Non-pigmented ciliary epithelial cell (primary cell): ENCODE measurements at places on chromosomes 7 and 10.
A peak's percentile ranks its signal among the peaks of the same experiment; 100 is the strongest.

DNA sequence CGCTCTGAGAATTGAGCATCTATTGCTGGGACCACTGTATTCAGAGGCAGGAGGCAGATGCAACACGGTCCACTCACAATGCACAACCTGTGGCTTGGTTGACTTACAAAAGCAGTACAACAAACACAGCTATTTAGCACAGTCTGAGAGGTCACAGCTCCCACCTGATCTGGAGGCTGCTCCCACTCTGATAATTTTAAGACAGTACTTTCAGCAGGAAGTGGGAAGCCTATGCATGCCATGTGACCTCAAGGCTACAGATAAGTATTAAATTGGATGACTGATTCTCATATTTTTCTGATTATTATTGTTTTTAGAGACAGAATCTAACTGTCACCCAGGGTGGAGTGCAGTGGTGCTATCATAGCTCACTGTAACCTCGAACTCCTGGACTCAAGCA is 659.3 kb downstream of the PARD3 start:
- DNase-seq, result no peak

DNA sequence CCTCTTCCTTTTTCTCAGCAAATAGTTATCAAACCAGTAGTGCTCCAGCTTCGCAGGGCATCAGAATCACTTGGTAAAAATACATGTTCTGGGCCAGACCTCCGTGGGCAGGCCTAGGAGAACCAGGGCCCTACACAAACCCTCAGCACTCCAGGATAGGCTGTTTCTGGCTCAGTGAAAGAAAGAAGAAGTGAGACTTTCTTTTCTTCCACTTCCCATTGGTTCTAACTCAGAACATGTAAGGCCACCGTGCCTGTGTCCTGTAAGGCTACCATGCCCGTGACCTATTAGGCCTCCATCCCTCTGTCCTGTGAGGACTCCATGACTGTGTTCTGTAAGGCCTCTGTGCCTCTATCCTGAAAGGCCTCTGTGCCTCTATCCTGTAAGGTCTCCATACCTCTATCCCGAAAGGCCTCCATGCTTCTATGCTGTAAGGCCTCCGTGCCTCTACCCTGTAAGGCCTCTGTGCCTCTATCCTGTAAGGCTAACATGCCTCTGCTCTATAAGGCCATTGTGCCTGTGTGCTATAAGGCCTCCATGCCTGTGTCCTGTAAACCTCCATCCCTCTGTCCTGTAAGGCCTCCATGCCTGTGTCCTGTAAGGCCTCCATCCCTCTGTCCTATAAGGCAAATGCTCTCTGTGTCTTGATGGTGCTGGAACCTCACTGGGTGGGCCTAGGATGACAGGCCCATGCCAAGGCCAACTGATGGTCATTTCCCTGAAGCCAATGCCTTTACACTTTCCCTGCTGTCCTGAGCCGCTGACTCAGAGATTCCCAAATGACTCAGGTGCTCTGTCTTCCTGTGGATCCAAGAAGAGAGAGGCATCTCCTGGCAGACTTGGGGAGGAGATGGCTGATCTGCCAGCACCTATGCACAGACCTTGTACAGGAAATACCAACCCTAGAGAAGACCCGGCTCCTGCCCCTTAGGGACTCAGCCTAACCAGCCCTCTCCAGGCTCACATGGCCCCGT is 96.6 kb upstream of the CACUL1 start:
- DNase-seq, result no peak

DNA sequence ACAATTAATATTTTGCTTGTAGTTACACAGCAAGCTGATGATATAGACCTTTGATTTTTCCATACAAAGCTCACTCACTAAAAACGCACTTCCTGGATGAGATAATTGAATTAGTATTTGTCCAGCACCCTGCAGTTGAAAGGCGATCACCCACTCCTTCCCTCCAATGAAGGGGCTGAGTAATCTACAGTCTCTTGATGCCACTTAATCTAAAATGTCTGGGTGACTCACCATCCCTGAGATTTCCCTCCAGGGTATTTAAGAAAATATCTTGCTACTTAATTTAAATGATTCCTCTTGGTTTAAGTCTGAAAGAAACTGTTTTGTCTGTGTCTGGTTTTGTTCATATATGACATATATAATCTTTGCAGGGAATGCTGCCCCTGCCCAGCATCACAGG is 515.3 kb downstream of the GRID1 start:
- DNase-seq, result no peak

- DNase-seq, result no peak
Observed at GRCh38 chr10:16803464-16803863, 13.8 kb downstream of the RSU1 start.

DNA sequence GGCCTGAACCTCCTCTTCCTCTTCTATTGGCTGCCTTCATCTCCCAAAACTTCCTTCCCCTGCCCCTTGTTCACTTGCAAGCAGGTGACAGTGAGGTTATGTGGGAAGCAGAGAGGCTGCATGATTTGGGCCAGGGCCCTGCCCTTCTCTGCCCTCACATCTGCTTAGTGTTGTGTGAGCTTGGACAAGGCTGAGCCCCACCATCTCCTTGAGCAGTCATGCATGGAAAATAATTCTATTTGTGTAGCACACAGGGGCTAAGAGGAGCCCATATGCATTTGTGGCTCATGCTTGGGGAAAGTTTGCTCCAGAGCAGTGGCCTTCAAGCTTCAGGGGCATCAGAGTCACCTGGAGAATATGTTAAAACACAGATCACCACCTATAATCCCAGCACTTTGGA is 26.8 kb upstream of the AQP1 start:
- DNase-seq, result no peak

- DNase-seq, result no peak
Observed at GRCh38 chr10:79561257-79561656, 1.1 kb upstream of the SFTPA2 start.

DNA sequence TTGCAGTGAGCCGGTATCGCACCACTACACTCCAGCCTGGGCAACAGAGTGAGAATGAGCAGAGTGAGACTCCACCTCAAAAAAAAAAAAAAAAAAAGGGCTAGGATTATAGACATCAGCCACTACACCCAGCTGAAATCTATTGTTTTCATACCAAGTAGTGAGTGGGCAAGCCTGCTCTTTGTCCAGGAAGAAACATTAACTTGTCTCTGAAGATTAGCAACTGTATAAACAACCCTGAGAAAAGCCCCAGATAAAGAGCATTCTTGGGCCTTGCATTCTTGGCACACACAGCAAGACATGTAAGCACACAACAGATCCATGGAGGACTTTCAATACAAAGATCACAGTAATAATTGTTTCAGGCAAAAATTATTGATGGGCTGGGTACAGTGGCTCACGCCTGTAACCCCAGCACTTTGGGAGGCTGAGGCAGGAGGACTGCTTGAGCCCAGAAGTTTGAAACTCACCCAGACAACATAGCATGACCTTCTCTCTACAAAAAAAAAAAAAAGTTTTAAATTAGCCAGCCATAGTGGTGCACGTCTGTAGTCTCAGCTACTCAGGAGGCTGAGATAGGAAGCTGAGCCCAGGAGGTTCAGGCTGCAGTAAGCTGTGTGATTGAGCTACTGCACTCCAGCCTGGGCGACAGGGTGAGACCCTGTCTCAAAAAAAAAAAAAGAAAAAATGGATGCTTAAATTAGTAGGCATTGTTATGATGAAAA is 4.4 kb downstream of the PSPH start:
- DNase-seq, result peak; percentile 88

- no peak for DNase-seq
Observed at GRCh38 chr10:118838364-118838763, 83.6 kb upstream of the CACUL1 start.

DNA sequence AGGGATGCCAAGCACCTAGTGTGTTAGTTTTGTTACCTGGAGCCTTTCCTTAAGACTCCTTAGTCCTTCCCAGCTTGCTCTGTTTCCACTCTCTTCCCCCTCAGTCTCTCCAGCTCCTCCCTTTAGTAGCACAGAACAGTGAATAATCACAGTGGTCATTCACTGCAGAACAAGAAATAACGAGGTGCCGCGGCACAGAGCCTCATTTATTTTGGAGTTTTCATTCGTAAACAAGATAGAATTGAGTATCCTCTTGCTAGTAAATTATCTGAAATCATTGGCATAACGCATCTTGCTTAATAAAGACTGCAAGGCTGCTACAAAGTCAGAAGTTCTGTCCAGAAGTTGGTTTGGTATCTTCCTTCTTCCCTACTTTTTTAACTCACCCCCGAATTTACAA is 129.3 kb upstream of the LANCL2 start:
- DNase-seq, result no peak

- DNase-seq, result no peak
Observed at GRCh38 chr7:116686033-116686432, 14.0 kb downstream of the MET start.

GRCh38 chr10:117362313-117362712 is 12.9 kb downstream of the PDZD8 start:
- no peak for DNase-seq

GRCh38 chr10:59831658-59832503 is 74.5 kb downstream of the CCDC6 start:
- no peak for DNase-seq

DNA sequence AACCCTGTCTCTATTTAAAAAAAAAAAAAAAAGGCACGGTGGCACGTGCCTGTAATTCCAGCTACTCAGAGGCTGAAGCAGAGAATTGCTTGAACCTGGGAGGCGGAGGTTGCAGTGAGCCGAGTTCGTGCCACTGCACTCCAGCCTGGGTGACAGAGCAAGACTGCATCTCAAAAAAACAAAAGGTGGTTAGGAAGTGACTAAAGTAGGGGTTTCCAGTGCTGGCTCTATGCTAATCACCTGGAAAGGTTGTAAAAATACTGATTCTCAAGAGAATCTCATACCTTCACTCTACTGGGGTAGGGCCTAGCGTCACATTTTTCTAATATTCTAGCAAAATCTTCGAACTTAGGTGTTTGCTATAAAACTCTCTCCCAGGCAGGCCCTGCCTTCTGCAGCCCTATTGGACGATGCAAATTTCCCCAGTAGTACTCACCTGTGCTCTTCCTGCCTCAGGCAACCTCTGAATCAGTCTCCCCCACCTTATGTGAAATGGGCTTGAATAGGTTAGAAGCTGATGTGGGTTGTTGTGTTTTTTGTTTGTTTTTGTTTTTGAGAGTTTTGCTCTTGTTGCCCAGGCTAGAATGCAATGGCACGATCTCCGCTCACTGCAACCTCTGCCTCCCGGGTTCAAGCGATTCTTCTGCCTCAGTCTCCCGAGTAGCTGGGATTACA is 3.5 kb downstream of the ZP3 start:
- no peak for DNase-seq

- no peak for DNase-seq
Observed at GRCh38 chr10:131088619-131089018, 222.9 kb downstream of the TCERG1L start.

- DNase-seq, result no peak
Observed at GRCh38 chr7:44333911-44334733, 8.7 kb upstream of the CAMK2B start.

GRCh38 chr10:122515588-122516231 is 44.8 kb upstream of the DMBT1 start:
- no peak for DNase-seq

- no peak for DNase-seq
Observed at GRCh38 chr10:22345301-22346095, at the start of gene SPAG6. SPAG6 (plus strand) TSS chr10:22345496; CDS start chr10:22345612, 116 bp downstream.

GRCh38 chr10:50740293-50740648 is 535 bp downstream of the ASAH2B start:
- peak; percentile 38 for DNase-seq

- DNase-seq, result no peak
Observed at GRCh38 chr10:101529207-101529606, 58.9 kb downstream of the POLL start.

- DNase-seq, result no peak
Observed at GRCh38 chr7:147796581-147796980, 794.0 kb upstream of the C7orf33 start.

- no peak for DNase-seq
Observed at GRCh38 chr7:45036796-45037195, 36.8 kb downstream of the CCM2 start.

DNA sequence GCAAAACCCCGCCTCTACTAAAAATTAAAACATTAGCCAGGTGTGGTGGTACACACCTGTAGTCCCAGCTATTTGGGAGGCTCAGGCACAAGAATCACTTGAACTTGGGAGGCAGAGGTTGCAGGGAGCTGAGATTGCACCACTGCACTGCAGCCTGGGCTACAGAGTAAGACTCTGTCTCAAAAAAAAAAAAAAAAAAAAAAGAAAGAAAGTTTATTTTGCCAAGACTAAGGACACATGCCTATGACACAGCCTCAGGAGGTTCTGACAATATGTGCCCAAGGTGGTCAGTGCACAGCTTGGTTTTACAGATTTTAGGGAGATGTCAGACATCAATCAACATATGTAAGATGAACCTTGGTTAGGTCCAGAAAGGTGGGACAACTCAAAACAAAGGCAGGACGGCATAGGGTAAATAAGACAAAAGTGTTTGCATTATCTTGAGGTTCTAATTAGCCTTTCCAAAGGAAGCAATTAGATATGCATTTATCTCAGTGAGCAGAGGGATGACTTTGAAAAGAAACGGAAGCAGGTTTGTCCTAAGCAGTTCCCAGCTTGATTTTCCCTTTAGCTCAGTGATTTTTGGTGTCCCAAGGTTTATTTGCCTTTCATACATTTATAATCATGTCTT is 20.7 kb upstream of the OTUD1 start:
- DNase-seq, result no peak

GRCh38 chr10:109040622-109041021 is 882.7 kb downstream of the XPNPEP1 start:
- no peak for DNase-seq

- no peak for DNase-seq
Observed at GRCh38 chr10:131653140-131653539, 247.7 kb upstream of the PPP2R2D start.

DNA sequence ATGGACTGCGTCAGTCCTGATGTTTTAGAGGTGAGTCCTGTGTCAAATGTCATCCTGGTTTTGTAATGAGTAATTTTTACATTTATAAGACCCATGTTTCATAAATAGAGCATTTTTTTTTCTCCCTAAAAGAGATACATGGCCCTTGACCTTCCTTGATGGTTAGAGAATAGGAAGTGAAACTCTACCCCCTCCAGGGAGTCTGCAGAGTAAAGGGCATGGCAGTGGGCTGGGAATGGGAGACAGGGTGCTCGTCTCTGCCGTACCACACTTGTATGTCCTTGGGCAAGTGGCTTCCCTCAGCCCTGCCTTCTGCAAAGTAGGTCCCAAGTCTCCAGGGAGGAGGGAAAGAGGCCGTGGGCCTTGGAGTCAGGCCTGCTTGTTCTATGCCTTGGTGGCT is 63.9 kb downstream of the WDFY4 start:
- DNase-seq, result no peak

- DNase-seq, result no peak
Observed at GRCh38 chr10:114239117-114239993, at the start of gene VWA2. VWA2 (plus strand) TSS chr10:114239254; CDS start chr10:114248714, 9,460 bp downstream.

DNA sequence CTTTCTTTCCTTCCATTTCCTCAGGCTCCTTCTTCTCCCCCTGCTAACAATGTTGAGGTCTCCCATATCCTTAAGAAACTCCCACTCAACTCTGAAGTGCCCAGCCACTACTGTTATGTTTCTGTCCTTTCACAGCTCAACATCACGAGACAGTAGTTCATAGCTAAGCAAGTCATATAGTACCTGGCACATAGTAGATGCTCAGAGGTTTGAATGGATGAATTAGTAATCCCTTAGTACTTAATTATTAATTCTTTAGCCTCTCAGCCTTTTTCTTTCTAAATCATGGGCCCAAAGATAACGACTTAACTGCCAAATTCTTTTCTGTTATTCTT is 22.6 kb downstream of the CSGALNACT2 start:
- DNase-seq, result no peak

- no peak for DNase-seq
Observed at GRCh38 chr7:66927348-66927948, 6.4 kb downstream of the TMEM248 start.

GRCh38 chr10:958856-959255 is 27.4 kb upstream of the LARP4B start:
- DNase-seq, result no peak

GRCh38 chr7:25215694-25216335 is 12.5 kb downstream of the NPVF start:
- DNase-seq, result no peak
